ENCODE measurements at places on chromosomes 11 and 22. TPM values are rescaled to one million over a fixed set of nuclear protein-coding genes. Genes with fewer than 3 reads are reported as not detected.
A peak's percentile ranks its signal among the peaks of the same experiment; 100 is the strongest.

LRRC4C gene
- total RNA-seq, result 5.5 TPM

TMEM223 gene
- 23.4 TPM for total RNA-seq

NCAM1 gene
- 76.7 TPM for total RNA-seq

- H3K27me3 ChIP-seq, result peaks cover under 1% of the 10 kb centered on the region
- DNase-seq, result no peak
- no peaks in the 10 kb centered on the region for H3K36me3 ChIP-seq
- H3K4me1 ChIP-seq, result peaks cover 25% of the 10 kb centered on the region
These were observed 11.8 kb downstream of the LTO1 start for GRCh38 chr11:69663326-69663725.

DNA sequence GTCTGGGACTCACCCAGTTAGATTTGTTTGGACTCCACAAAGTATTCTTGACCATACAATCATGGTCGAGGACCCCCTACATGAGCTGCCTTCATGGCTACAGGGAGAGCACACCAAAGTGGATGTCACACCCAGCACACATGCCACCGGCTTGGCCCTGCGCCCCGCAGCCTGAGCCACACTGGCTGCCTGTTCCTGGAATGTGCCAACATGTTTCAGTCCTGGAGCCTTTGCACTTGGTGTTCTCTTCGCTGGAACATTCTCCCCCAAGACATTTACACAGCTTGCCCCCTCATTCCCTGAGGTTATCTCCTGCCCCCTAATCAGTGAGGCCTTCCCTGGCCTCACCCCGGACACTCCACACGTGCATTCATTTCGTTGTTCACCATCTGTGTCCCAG, 46.0 kb downstream of the PPARA start:
- peaks cover 9% of the 10 kb centered on the region for H3K4me1 ChIP-seq
- H3K36me3 ChIP-seq, result peaks cover 11% of the 10 kb centered on the region
- no peak overlapping the region for H3K27ac ChIP-seq
- DNase-seq, result no peak
- no peak overlapping the region for H3K4me3 ChIP-seq

DNA sequence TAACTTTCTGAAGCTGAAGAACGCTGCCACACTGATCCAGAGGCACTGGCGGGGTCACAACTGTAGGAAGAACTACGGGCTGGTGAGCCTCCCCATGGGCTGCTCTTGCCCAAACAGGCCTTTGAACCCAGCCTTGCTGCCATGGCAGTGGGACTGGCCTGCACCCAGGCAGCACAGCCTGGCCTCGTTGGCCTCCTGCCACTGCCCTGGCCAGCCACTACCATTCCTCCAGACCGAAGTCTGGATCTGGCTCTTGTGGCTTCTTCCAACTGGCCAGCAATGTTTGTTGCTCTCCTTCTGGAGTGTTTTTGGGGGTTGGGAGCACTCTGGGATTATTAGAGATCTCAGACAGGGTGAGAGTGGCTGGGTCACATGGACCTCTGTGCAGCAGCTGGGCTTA, 51.0 kb downstream of the MYO7A start:
- no peaks in the 10 kb centered on the region for H3K36me3 ChIP-seq
- H3K4me1 ChIP-seq, result peaks cover 18% of the 10 kb centered on the region
- H3K27me3 ChIP-seq, result no peaks in the 10 kb centered on the region
- H3K4me3 ChIP-seq, result no peak overlapping the region

- H3K4me3 ChIP-seq, result no peak overlapping the region
- peaks cover 28% of the 10 kb centered on the region for H3K4me1 ChIP-seq
- H3K36me3 ChIP-seq, result peaks cover 6% of the 10 kb centered on the region
These were observed 37.6 kb upstream of the PARVG start for GRCh38 chr22:44143105-44143474.

GRCh38 chr11:107018219-107018901, at the start of gene GUCY1A2:
Gene GUCY1A2 (minus strand): TSS chr11:107018476. CDS start chr11:107018055, 421 bp downstream.
- H3K4me3 ChIP-seq, result peak within 1 kb of the TSS; percentile 96
- H3K27ac ChIP-seq, result no peak within 1 kb of the TSS
- peaks cover 20% of the 10 kb centered on the region for H3K4me1 ChIP-seq
- H3K36me3 ChIP-seq, result no peaks in the 10 kb centered on the region

DNA sequence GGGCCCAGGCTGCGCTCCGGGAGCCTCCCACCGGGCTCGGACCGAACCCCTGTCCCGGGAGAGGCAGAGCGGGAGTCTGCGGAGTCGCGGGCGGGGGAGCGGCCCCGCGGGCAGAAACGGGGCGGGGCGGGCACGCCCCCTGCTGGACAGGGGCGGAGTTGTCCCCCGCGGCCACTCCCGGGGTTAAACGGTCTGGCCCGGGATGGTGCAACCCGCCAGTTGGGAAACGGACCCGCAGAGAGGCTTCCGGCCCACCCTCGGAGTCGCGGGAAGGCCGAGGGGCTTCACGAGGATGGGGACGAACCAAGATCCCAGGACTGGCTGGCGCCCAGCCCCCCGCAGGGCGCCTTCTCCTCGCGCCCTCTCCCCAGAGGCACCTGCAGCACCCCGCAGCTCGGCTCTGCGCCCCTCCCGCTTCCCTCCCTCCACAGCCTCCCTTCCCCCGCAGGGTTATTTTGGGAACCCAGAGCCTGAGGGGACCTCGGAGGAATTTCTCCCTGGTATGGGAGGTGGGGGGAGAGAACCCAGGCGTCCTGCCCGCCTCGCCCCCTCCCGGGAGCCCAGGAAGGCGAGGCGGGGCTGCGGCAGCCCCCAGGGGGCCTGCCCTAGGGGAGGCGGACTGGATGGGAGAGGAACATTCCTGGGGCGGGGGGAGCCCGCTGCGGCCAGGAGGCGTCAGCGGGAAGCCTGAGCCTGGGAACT, 902 bp downstream of the RASGRP2 start:
- DNase-seq, result peak; percentile 59
- no peak overlapping the region for H3K27ac ChIP-seq
- H3K4me1 ChIP-seq, result peaks cover 16% of the 10 kb centered on the region
- no peaks in the 10 kb centered on the region for H3K36me3 ChIP-seq
- H3K27me3 ChIP-seq, result peaks cover 66% of the 10 kb centered on the region

GRCh38 chr11:78795621-78796261, 221.1 kb upstream of the NARS2 start:
- H3K4me1 ChIP-seq, result peaks cover 29% of the 10 kb centered on the region
- peaks cover 10% of the 10 kb centered on the region for H3K36me3 ChIP-seq
- no peak overlapping the region for H3K27ac ChIP-seq
- no peak overlapping the region for H3K4me3 ChIP-seq

DNA sequence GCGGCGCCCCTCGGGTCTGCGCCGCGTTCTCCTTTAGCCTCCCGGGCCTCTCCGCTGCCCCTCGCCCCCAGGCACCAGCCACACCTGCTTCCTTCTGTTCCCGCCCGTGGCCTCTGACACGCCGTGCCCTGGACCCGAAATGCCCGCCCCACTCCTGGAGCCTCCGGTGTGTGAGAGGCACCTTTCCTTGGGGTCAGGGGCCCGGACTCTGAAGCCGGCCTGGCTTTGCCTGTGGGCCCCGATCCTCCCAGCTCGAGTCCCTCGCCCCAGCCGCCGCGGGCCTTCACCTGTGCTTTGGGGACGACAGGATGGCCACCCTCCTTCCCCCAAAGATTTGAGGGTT, 661 bp upstream of the CDPF1 start:
- H3K27ac ChIP-seq, result no peak overlapping the region
- H3K36me3 ChIP-seq, result peaks cover 5% of the 10 kb centered on the region
- no peaks in the 10 kb centered on the region for H3K27me3 ChIP-seq
- no peak for DNase-seq
- peak overlapping the region; percentile 78 for H3K4me3 ChIP-seq

GRCh38 chr11:82899186-82899820, 927 bp downstream of the PRCP start:
- no peak overlapping the region for H3K27ac ChIP-seq
- H3K36me3 ChIP-seq, result no peaks in the 10 kb centered on the region
- DNase-seq, result no peak

DNA sequence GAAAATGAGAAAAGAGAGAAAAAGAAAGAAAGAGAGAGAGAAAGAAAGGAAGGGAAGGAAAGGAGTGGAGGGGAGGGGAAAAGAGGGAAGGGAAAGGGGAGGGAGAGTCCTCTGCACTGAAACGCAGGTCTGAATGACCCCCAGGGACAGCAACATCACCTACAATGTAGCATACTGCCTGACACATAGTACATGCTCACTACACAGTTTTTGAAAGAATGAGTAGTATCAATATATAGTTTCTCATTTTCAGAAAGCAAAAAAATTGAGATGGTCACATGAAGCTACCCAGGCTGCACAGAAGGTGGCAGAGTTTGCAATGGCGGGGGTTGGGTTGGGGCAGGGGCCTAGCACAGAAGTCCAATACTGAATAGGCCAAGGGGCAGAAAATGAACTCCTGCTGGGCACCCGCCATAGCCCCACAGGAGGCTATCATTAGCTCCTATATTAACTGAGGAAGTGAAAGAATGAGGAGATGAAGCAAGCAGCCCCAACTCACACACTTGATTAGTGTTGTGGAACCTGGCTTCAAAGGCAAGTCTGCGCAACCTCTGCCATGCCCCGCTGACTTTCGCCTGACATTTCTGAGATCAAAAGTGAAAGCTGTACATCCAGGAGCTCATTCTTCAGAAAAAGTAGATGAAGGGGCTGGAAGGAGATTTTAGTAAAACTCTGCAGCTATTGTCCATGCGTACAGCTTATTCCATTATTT, 241.2 kb upstream of the SYN3 start:
- H3K36me3 ChIP-seq, result no peaks in the 10 kb centered on the region
- H3K4me1 ChIP-seq, result peaks cover 36% of the 10 kb centered on the region
- H3K27ac ChIP-seq, result no peak overlapping the region
- DNase-seq, result no peak
- no peaks in the 10 kb centered on the region for H3K27me3 ChIP-seq

GRCh38 chr22:40531951-40532900, 104.3 kb downstream of the MRTFA start:
- H3K27me3 ChIP-seq, result no peaks in the 10 kb centered on the region
- no peak overlapping the region for H3K27ac ChIP-seq
- DNase-seq, result no peak
- H3K4me1 ChIP-seq, result peaks cover 23% of the 10 kb centered on the region

All from neural crest cell (in vitro differentiated cells).